Endothelial cell of umbilical vein (primary cell): ENCODE measurements at places on chromosomes 16 and 17. TPM values are rescaled to one million over a fixed set of nuclear protein-coding genes. Genes with fewer than 3 reads are reported as not detected.

DNA sequence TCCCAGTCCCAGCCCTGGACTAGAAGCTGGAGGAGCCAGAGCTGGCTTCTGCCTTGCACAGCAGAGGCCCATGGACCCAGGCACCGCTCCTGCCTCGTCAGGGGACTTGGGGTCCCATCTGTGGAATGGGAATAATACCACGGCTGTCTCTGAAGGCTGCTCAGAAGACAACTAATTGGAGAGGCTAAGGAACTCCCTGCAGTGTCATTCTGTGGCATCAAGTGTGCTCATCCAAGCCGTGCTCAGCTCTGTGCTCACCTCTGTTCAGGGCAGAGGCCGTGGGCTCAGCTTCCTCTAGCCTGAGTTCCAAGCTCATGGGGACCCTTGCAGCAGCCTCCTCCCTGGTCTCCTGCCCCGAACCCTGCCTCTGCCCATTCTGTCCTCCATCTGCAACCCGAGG lies 31.8 kb downstream of the BEAN1 start:
- no peak for DNase-seq

- DNase-seq: no peak
Measured at GRCh38 chr16:84803146-84803545, 16.6 kb upstream of the CRISPLD2 start.

Gene GAN
- polyA plus RNA-seq: 1.6 and 1.8 TPM in 2 replicates

DNA sequence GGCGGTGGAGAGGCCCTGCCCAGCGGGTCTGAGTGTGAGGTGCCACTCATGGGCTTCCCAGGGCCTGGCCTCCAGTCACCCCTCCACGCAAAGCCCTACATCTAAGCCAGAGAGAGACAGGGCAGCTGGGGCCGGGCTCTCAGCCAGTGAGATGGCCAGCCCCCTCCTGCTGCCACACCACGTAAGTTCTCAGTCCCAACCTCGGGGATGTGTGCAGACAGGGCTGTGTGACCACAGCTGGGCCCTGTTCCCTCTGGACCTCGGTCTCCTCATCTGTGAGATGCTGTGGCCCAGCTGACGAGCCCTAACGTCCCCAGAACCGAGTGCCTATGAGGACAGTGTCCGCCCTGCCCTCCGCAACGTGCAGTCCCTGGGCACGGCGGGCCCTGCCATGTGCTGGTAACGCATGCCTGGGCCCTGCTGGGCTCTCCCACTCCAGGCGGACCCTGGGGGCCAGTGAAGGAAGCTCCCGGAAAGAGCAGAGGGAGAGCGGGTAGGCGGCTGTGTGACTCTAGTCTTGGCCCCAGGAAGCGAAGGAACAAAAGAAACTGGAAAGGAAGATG lies 11.2 kb downstream of the VASN start:
- no peak for DNase-seq

- no peak for DNase-seq
Measured at GRCh38 chr17:82106688-82107305, 8.8 kb upstream of the FASN start.

GRCh38 chr17:61700252-61700651 lies 109.2 kb upstream of the NACA2 start:
- peak; percentile 1 for DNase-seq

Gene HS3ST3A1
- polyA plus RNA-seq: not detected in 2 replicates

DNA sequence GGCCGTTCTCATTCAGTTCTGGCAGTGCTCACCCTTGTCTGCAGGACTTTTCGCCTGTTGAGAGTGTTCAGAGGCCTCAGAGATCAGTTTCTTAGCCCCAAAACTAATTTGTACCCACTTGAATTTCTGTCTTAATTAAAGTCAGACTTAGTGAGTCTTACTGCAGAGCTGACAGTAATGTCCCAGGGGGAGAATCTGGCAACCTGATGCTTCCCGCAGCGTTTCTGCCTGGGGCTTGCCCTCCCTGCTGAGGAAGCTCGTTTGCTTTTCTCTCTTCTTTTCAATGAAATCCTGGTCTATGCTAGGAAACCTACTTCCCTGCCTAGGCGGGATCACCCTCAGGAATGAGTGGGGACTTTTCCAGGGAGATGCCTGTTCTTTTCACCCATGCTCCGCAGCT lies 25.3 kb downstream of the DBNDD1 start:
- DNase-seq: no peak

DNA sequence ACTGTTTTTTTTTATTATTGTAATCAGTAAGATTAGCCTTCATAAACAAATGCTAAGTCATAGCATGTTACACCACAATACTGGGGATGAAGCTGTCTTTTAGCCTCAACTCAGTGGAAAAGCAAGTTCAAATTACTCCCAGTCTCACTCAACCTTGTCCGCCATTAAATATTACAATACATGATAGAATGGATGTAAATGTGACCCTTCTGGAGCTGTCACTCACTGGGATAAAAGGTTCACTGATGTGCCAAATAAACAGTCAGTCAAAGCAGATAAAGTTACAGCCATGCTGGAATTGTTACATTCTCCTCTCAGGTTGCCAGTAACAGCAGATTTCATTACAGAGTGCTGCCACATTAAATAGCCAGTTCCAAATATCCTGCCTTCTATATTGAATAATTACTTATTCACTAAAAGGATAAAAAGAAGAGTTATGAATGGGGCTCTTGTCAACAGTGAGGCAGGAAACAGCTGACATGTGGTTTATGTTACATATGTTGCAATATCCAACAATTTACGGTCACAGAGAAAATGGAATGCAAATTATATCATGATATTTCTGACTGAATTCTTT lies 53.4 kb downstream of the BRIP1 start:
- DNase-seq: no peak

Gene MEIOC
- 0.08 and 0.19 TPM in 2 replicates for polyA plus RNA-seq

DNA sequence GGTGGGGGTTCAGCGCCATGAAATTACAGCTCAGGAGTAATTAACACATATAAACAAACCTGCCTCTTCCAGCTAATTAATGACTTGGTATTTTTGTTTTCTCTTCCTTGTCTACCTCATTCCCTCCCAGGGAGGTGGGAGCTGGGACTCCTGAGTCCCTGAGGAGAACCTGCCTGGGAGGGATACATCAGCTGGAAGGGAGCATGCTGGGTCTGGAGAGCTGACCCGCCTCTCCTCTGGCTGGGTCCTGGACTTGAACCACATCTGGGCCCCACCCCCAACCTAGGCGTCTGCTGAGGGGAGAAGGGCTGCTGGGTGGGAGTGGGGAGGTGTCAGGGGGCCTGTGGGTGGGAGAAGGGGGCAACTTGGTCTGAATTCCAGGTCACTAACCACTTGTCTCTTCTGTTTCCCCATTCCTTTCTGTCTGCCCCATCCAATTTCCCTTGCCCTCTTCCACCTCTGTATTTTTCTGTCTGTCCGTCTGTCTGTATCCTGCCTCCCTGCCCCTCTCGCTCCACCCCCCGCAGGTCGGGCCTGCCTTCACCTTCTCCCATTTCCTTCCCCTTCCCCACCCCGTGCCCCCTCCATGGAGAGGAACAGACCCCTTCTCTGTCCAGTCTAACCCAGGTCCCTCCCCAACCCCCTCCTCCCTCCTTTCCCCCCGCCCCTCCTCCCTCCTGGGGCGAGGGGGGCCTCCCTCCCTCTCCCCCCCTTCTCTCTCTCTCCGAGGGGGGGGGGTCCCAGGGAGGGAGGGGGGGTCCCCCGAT lies at the start of gene NLGN2:
NLGN2 (plus strand) TSS at position 361 of the 767 bp plus-strand sequence. CDS start 411 bp downstream, outside the sequence.
- no peak for DNase-seq

Gene CCL1
- polyA plus RNA-seq: not detected in 2 replicates

DNA sequence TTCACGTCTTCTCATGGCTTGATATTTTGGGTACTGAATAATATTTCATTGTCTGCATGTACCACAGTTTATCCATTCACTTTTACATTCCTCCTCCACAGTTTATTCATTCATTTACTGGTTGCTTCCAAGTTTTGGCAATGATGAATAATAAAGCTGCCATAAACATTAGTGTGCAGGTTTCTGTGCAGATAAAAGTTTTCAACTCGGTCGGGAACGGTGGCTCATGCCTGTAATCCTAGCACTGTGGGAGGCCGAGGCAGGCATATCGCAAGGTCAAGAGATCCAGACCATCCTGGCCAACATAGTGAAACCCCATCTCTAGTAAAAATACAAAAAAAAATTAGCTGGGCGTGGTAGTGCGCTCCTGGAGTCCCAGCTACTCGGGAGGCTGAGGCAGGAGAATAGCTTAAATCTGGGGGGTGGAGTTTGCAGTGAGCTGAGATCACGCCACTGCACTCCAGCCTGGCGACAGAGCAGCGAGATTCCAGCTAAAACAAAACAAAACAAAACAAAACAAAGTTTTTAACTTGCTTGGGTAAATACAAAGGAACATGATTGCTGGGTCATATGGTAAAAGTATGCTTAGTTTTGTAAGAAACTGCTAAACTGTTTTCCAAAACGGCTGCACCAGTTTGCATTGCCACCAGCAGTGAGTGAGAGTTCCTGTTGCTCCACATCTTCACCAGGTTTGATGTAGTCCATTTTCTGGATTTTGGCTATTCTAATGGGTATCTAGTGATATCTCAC lies 89.5 kb downstream of the WWP2 start:
- DNase-seq: no peak

Gene TBC1D3G
- polyA plus RNA-seq: not detected in 2 replicates
